Muscle of back (tissue), 13 donors: ENCODE measurements at places on chromosomes 5 and 9. TPM values are rescaled to one million over a fixed set of nuclear protein-coding genes. Genes with fewer than 3 reads are reported as not detected.

Gene CTXN3
- polyA plus RNA-seq = 1.1 TPM

DNA sequence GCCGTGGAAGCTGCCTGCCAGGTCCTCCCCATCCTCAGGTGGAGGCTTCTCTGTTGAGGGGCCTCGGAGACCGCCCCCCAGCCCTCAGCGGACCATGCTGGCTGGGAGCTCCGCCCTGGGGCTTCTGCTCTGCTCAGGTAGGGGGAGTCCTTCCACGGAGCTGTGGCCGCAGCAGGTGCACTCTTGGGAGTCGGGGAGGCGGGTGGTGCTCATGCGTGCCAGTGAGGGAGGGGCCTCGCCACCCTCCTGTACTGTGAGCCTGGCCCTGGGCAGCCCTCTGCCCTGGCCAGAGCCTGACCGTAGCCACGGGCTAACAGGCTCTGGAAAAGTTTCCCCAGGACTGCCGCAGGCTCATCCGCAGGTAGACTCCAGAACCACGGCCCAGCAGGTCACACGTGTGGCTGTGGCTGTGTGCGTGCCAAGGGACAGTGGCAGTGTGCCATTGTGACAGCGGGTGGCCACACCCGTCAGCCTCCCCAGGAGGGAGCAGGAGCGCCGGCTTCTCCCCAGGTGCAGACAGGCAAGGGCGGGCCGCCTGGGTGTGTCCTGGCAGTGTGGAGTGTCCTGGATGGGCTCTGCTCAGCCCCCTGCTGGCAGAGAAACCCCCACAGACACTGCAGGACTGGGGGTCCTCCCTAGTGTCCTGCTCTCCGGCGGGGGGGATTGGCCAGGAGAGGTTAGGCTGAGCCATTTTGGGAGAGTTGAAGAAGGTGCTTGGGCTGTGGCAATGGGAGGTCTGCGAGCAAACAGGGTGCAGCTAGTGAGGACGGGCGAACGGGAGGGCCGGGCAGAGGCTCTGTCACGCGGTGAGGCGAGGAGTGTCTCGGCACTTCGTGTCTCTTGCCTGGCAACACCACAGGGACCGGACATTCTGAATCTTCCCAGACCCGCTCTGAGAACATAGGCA is 29.5 kb downstream of the TPPP start:
- no peak for DNase-seq

Gene AIF1L
- polyA plus RNA-seq = 34.7 TPM

GRCh38 chr5:145941448-145942130 is 5.2 kb downstream of the SH3RF2 start:
- no peak for DNase-seq

- peak; percentile 55 for DNase-seq
Observed at GRCh38 chr5:122896598-122897282, 51.3 kb downstream of the SNX24 start.

Gene PRLR
- 0.42 TPM for polyA plus RNA-seq

Gene RAD23B
- polyA plus RNA-seq = 122 TPM

GRCh38 chr5:72242796-72243475 is 77.1 kb downstream of the MRPS27 start:
- no peak for DNase-seq

Gene LMX1B
- polyA plus RNA-seq = 0.25 TPM

GRCh38 chr5:157739388-157740228 is 3.9 kb upstream of the LSM11 start:
- no peak for DNase-seq

DNA sequence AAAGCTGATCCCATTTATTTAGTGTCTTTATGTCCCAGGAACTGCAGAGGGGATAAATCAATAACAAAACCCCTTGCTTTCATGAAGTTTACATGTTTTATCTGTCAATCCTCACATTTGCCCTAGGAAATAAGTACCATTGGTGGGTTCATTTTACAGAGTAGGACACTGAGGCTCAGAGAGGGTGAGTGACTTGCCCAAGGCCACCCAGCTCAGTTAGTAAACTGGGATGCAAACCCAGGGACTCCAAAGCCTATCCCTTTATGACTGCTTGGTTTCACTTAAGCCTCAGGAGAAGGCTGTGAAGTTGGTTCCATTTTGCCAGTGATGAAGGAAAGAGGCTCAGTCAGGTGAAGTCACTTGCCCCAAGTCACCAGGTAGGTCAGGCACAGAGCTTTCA is 51.9 kb downstream of the SMIM23 start:
- no peak for DNase-seq

Gene FGF18
- polyA plus RNA-seq = 10.6 TPM

Gene SNCAIP
- polyA plus RNA-seq = 8.8 TPM

DNA sequence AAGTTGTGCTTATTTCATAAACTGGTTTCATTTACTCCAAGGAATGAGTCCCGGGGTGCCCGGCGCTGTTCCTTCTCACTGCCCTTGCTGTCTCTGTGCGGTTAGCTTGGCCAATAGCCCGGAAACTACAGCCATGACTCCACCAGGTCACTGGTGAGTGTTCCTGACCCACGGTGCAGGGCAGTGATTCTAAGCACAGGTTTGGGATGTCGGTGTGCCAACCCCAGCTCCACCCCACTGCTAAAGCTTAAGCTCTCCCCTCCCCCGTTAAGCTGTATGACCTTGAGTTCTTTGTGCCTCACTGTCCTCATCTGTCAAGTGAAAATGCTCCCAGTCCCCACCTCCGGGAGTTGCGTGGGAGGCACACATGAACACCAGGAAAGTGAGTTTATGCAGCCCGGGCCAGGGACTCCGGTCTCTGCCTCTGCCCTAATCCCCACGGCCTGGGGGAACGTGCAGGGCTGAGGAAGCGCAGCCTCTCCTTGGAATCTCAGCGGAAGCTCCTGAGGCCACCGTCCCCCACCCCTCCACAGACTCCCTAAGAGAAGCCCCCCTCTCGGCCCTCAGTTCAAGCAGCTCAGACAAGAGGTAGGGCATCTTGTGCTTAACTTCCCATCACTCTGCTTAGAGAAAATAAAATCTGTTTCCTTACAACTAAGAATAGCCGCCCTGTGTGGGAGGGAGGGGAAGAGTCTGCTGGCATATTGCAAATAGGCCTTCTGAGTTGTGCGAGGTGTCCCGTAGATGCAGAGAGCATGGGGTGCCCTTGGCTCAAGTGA is 92.0 kb upstream of the RAI14 start:
- DNase-seq = peak; percentile 36

Gene ANKRD34B
- polyA plus RNA-seq = 0.08 TPM

Gene BARHL1
- polyA plus RNA-seq = not detected

DNA sequence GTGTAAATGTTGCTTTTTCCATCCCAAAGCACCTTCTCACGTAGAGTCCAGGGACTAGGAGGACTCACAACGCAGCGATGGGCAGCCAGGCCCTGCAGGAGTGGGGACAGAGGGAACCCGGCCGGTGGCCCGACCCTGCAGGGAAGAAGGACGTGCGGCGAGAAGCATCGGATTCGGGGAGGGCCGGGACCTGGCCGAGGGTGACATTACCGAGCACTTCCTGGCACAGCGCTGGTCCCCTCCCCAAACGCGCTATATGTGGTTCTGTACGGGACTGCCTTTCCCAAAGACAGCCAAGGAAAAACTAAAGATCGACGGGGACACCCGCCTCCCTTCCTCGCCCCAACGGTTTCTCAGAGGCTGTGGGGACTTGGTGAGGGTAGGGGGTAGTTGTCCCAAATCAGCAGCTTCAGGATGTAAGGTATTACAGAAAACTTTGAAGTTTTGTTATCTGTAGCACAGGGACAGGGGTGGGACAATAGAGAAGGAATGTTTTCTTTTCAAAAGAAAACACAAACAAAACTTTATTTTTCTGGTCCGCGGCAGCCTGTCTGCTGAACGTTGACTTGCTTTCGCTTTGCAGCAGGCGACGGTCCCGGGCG is 887 bp upstream of the MAP3K1 start:
- DNase-seq = peak; percentile 78

Gene PTPRD
- polyA plus RNA-seq = 51.8 TPM

DNA sequence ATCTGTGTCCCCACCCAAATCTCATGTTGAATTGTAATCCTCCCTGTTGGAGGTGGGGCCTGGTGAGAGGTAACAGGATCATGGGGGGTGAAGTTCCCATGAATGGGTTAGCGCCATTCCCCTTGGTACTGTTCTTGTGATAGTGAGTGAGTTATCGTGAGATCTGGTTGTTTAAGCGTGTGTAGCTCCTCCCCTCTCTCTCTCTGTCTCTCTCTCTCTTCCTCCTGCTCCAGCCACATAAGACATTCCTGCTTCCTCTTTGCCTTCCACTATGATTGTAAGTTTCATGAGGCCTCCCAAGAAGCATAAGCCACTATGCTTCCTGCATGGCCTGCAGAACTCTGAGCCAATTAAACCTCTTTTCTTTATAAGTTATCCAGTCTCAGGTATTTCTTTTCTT is 28.8 kb downstream of the C5orf15 start:
- no peak for DNase-seq

Gene OLFM1
- polyA plus RNA-seq = 7.1 TPM

DNA sequence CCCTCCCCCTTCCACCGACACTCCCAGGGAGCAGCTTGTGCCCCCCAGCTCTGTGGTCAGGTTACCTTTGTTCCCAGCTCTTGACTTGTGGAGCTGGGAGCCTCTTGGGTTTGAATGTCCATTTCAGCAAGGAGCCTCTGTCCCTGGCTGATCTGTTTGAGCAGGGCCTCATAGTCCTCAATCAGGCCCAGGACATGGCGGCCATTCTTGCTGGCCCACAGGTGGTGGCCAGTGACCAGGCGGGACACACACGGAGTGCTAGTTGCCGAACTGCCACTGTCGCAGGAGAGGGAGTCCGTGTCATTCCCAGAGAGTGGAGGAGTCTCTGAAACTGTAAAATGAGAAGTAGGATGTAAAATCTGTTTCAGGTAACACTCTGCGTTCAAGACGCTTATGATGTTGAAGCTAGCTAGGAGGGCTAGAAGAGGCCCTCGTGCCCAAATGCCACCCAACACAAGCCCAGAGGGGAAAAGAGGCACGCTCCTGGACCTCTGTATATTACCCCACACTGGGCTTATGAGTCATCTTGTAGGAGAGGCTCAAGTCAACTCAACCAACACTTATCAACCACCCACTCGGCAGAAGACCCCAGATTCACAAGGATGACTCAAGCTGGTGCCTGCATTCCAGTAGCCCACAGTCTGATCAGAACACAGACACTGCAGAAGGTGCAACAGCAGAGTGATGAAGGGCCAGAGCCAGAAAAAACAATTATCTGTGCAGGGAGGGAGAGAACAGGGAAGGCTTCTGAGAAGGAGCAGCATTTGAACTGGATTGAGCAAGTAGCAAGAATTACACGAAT is 177.0 kb downstream of the CDK5RAP2 start:
- DNase-seq = no peak

Gene GPR150
- 0.12 TPM for polyA plus RNA-seq

DNA sequence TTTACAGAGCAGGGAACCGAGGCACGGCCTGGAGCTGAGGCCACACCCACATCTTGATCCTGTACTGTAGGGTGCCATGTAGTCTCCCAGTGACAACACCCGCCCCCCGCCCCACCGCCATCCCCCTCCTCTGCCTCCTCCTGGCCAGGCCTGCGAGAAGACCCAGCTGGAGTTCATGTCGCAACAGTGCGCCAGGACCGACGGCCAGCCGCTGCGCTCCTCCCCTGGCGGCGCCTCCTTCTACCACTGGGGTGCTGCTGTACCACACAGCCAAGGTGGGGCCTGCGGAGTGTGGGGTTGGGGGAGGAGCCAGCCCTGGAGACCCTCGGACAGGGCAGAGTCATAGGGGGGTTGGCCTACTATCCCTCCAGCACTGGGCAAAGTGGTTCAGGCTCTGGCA is 14.5 kb downstream of the ADAMTS13 start:
- no peak for DNase-seq

DNA sequence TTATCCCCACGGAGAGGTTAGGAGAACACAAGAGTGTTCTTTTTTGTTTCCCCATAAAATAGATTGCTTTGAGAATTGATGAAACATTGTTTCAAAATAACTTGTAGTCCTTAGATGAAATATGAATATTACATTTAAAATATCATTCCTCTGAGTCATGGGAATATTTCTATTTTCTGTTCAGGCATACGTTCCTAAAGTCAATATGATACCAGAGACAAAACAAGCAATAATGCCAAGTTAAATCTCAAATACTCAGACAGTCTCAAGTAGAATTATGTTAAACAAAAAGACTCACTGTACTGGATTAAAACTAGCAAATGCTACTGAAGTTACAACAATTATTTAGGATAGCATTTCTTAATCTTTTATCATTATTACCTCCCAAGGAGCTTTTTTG is 111.7 kb upstream of the C6 start:
- no peak for DNase-seq

- DNase-seq = no peak
Observed at GRCh38 chr5:135460246-135461033, 8.3 kb upstream of the TIFAB start.

Gene TMEM215
- 2.9 TPM for polyA plus RNA-seq

- peak; percentile 62 for DNase-seq
Observed at GRCh38 chr5:16740811-16741392, 124.1 kb upstream of the RETREG1 start.

GRCh38 chr9:20441711-20442423 is 180.4 kb downstream of the MLLT3 start:
- no peak for DNase-seq

- no peak for DNase-seq
Observed at GRCh38 chr5:113675166-113675565, 161.7 kb downstream of the YTHDC2 start.

DNA sequence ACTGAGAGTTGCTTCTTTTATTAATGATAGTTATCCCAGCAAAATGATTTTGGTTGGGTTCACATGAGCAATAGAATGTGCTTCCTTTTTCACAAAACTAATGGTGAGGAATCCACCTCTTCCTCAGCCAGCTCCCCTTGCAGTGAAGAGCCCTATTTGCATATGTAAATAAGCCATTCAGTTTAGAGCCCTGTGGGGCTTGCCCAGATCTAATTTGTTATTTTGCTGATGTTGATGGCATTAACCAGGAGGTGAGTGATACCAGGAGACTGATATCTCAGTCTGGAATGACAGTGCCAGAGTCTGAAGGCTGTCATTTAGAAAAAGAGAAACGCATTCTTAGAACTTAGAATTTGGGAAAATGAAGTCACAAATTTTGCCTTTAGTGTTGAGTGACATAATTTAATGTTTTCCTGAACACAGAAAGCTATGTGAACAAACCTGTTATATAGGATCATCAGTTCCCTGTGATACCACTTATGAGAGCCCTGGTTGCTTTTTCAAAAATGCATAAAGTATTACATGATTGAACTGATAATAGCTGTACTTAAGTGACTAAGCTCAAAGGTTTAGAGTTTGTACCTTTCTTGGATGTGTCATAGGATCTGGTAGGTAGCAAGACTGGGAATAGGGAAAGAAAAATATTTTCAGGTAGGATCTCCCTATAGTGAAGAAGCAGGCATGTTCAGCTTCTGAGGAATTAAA is 271.6 kb downstream of the MAST4 start:
- no peak for DNase-seq
